ENCODE measurements at places on chromosomes 3 and 15.

DNA sequence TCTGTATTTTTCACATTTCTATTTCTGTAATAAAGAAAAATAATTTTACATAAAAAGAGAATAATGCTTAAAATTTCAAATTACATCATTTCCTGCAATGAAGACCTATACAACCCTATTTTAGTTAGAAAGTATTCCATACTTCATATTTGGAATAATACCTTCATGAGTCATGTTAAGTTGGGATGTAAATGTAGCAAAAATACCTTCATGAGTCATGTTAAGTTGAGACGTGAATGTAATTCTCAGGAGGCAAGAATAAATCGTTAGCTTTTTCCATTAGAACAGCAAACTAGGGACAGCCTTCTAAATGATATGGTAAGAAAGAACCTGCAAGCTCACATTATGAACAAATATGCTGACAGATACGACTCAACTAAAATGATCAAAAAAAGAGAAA, 91.9 kb downstream of the NAALADL2 start:
- DNase-seq = no peak

GRCh38 chr3:38139191-38139590, 730 bp downstream of the MYD88 start:
- DNase-seq = no peak

GRCh38 chr3:105174017-105174615, 192.6 kb upstream of the ALCAM start:
- no peak for DNase-seq

- no peak for DNase-seq
These were observed 110.2 kb downstream of the TPRA1 start for GRCh38 chr3:127480196-127480954.

DNA sequence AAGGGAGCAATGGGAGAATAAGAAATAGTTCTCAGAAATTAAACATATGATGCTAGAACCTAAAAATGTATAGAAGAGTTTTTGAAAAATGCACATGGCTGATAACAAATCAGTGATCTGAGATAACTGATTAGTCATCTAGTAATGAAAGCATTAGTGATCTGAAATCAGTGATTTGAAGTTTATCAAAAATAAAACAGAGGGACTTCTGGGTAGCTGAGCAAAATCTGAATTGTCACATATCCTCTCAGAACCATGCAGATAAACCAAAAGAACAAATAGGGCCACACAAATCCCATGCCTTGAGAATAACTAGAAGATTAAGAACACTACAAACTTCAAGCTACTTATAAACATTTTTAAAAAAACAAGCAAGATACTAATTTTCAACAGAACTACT, 71.5 kb downstream of the MCF2L2 start:
- DNase-seq = no peak

- no peak for DNase-seq
These were observed 53.7 kb downstream of the BDH1 start for GRCh38 chr3:197501879-197502620.

- no peak for DNase-seq
These were observed 332.3 kb downstream of the ERC2 start for GRCh38 chr3:56135941-56136340.

Measured in eye (tissue), 1 donor.